ENCODE measurements at places on chromosomes 2 and 18.

DNA sequence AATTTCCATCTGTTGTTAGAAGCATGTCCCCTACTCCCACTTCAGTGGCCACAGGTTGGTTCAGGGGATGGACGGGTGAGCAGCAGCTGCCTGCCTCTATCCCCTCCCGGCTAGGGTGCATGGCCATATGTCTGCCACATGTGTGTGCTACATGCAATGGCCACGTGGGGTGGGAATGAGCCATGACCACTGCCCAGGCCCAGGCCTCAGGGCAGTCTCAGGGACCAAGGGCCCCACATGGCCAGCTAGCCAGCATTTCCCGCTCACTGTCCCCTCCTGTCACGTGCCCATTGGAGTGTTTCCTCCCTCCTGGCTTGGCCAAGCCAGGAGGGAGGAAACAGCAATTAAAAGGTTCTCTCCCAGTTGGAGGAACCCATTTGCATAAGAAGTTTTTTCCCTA lies 117.1 kb downstream of the KCNS3 start:
- DNase-seq: no peak

DNA sequence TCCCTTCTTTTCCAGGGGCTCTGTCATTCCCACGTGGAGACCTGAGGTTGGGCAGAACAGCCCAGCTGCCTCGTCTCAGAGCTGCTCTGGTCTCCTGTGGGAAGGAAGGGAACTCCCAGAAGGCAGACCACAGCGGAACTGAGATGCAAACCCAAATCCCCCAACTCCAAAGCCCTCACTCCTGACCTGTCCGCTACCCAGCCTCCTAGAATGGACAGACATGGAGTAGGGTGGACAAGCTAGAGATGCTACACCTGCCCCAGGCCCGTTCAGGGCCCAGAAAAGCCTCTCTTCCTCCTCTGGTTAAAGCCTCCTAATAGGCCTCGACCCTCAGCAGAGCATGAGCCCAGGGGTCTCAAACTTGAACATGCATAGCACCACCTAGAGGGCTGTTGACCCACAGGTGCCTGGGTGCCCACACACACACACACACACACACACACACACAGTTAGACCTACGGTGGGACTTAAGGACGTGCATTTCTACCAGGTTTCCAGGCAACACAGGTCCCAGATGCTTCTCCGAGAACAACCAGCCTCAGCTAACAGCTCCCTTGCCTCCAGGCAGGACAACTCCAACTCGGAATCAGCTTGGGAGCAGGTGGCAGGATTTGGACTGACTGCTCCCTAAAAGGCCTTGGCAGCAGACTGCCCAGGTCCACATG lies 93.5 kb downstream of the TNS1 start:
- DNase-seq: no peak

DNA sequence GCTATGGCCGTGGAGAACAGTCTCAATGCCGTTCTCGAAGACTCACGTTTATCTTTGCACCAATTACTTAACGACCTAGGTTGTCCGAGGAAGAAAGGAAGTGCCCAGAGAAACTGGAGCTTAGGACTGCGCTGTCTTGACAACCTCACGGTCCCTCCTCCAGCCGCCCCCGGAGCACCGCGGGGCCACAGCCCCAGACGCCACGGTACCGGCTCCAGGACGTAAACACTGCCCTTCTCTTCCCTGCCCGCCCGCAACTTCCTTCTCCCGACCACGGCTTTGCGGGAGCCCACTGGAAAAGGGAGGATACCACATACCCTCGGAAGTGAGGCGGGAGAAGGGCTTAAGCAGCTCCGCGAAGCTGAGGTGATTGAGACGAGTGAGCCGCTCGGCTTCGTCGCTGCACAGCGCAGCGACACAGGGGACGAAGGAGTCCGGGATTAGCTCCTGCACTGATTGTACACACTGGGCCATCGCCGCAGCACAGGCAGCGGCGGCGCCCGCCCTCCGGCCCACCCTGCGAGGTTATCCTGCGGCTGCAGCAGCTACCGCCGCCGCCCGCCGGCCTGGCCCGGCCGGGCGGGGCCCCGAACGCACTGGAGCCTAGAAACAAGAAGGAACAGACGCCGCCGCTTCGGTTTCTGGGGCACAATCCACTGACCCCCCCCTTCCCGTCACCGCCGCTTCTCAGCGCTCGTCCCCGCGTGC lies 483 bp downstream of the TRAPPC8 start:
- DNase-seq: peak; percentile 16

DNA sequence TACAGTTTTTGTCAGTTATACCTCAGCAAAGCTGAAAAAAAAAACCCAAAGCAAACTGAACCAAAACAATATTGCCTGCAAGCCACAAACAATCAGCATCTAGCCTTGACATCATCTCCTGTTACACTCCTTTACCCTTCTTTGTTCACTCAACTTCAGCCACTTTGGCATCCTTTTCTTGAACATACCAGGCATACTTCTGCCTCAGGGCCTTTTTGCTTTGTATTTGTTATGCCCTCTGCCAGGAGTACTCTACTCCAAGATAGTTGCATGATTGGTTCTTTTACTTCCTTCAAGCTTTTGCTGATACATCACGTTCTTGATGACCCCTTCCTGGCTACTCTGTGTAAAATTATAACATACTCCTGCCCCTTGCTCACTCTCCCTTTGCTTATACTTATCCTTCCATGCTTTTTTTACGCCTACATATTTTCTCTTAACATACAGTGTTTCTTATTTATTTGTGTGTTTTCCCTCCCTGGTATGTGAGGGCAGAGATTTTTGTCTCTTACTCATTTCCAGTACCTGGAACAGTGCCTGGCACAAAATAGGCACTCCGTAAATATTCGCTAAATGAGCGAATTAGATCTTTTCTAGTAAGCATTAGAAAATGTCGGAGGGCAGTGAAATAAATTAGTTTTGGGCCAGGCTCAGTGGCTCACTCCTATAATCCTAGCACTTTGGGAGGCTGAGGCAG lies 12.7 kb downstream of the ABI2 start:
- DNase-seq: no peak

- DNase-seq: no peak
Observed at GRCh38 chr2:132429351-132429750, 12.7 kb downstream of the GPR39 start.

- no peak for DNase-seq
Observed at GRCh38 chr2:163563336-163563735, 172.5 kb downstream of the FIGN start.

GRCh38 chr2:161426922-161427663 lies 11.0 kb downstream of the TBR1 start:
- DNase-seq: no peak

DNA sequence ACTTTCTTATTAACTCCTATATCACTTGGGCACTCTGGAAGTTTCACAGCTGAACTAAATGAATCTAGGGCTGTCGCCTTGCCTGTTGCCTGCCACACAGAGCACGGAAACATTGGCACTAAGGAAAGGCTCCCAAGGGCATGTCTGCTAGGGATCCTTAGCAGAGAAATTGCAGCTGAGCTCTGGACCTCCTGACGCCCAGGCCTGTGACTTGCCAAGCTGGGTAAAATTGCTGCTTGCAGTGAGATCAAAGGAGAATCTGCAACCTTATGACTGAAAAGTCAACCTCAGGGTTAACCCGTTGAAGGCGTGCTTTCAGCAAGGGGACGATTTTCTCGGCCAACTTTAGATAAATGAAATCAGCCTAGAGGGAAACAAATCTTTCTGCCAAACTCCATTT lies 189.8 kb downstream of the NCK2 start:
- DNase-seq: peak; percentile 15

DNA sequence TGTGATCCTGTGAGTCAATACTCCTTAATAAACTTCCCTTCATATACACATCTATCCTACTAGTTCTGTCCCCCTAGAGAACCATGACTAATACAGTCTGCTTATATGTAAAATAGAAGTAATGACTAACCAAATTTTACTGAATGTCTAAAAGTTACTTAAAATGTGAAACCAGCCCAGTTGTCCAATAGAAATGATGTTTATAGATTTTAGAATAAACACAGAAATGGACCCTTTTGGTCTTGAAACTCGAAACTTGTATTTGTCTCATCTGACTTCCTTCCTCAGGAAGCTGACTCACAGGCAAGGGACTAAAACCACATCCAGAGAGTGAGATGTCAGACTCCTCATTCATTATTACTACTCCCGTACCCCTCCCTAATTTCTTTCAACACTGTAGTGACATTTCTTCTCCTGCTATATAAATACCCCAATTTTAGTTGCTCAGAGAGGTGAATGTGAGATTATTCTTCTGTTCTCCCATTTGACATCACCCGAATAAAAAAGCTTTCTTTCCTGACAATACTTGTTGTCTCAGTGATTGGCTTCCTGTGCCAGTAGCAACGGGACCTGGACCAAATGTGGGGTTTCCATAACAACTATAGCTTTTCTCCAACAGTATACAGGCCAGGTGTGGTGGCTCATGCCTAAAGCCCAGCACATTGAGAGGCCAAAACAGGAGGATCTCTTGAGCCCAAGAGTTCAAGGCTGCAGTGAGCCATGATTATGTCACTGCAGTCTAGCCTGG lies 486.0 kb downstream of the ERBB4 start:
- DNase-seq: no peak

DNA sequence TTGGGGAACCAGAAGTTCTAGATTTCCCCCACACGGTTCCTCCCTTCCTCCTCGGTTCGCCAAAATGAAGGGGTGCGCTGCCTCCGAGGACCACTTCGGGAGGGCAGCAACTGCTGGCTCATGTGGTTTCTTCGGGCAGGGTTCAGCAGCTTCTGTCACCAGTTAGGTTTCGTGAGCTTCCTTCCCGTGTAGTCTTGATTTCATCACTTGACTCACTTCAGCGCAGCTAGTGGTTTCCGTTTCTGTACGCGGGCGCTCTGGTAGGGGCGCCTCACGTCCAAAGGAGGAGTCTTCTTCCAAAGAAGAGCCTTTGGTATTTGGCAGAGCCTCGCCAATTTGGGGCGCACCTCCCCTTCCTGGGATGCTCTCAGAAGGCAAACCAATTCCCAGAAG lies 485 bp upstream of the GALNT3 start:
- peak; percentile 25 for DNase-seq

DNA sequence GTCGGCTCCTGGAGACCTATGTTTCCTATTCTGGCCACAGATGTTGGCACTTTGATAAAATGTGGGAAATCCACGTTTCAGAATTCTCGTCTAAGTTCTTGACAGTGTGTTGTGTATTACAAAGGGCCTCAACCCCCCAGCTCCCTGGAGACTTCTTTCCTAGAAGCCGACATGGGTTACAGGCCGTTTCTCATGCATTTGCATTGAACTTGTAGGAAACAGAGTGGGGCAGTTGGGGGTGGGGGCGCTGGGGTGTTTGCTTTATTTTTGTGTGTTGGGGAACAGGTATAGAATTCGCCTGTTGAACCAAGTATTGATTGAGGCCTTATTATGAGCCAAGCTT lies 104.0 kb downstream of the CABLES1 start:
- DNase-seq: no peak

DNA sequence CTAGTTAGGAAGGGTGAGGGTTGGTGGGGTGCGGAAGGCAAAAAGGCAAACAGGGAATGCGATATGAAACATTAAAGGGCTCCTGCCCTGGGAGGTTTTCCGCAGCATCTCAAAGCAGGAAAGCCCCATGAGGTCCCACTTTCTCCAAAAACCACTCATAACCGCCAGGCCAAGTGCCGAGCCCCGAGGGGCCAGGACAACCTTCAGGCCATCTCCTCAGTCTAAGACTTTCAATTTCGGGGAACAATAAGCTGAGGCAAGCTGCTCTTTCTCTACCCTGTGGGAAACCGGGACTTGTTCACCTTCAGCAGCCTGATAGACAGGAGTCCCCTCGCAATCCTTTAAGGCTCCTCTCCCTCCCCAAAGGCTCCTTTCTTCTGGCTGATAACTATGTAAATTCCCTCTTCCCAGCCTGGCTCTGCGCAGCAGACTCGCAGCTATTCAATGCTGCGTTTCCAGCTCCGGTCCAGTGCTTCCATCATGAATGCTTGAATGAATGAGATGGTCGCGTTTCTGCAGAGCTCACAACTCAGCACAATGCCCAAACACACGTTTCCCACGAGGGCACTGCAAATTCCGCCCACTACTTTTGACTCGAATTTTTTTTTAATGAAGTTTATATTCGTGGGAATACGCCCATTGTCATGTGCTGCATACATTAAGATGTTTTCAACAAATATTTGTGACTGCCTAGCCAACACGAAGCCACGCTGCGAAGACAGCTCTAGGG lies 1.4 kb downstream of the LAMA1 start:
- DNase-seq: no peak

- DNase-seq: no peak
Observed at GRCh38 chr2:96734880-96735583, 4.8 kb downstream of the LMAN2L start.

DNA sequence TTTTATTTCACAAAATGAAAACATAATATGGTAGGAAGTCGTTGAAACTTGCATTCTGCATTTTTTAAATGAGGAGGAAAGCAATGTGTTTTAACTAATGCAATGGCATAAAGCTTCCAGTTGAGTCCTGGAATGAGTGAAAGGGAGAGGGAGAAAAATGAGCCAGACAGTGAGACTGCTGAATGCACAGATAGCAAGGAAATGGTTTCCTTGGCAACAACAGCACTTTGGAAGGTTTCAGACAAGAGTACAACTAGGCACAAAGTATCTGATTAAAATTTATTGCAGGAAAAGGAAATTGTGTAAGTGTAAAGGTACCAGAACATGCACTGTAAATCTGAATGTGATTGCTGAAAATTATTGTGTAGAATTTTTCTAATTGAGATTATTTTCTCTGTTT lies 320.1 kb upstream of the KYNU start:
- no peak for DNase-seq

- DNase-seq: no peak
Observed at GRCh38 chr18:33536904-33537303, 41.1 kb upstream of the ASXL3 start.

- no peak for DNase-seq
Observed at GRCh38 chr2:29322011-29322410, 206.8 kb downstream of the CLIP4 start.

DNA sequence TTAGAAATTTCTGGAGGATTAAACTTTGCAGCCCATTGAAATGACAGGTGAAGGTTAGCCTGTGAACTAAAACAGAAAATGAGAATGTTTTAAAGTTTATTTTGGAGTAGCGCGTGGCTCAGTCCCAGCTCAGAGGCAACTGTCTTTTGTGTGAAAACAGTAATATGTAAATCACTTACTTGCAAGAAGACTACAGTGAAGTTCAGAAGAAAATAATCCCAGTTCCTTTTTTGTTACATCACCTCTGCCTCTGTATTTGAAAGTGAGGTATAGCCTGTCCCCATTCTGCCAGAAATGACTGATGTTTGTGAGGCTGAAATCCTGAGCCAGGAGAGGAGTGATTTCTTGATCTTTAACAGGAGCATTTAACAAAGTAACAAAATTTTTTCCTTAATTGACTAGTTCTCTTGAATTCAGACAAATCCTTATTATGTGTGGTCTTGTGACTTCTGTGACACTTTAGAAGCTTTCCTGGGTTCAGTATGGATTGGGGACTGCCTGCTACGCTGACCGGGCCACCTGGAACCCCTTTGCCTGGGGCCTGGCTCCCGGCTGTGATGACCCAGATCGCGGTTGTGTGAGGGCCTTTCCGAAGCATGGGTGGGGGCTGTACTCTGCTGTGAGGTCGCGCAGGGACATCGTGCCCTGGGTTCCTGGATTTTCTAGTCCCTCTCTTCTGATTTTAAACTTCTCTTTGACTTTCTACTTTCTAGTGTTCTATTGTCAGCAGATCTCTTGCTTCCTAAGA lies 24.3 kb downstream of the TRAPPC12 start:
- DNase-seq: no peak

GRCh38 chr2:224869601-224870233 lies 153.6 kb upstream of the CCDC195 start:
- no peak for DNase-seq

GRCh38 chr18:14748496-14748895 lies 524 bp downstream of the ANKRD30B start:
- DNase-seq: no peak

- DNase-seq: peak; percentile 5
Observed at GRCh38 chr2:143428700-143429099, 299.5 kb downstream of the ARHGAP15 start.

- DNase-seq: no peak
Observed at GRCh38 chr2:104855221-104856085, 1.5 kb downstream of the POU3F3 start.

All from activated T-cell treated with anti-CD3 and anti-CD28 coated beads for 4 hours (primary cell).